Right renal cortex interstitium (tissue), 3 donors: ENCODE measurements at places on chromosomes 6 and 20. TPM values are rescaled to one million over a fixed set of nuclear protein-coding genes. Genes with fewer than 3 reads are reported as not detected.

DNA sequence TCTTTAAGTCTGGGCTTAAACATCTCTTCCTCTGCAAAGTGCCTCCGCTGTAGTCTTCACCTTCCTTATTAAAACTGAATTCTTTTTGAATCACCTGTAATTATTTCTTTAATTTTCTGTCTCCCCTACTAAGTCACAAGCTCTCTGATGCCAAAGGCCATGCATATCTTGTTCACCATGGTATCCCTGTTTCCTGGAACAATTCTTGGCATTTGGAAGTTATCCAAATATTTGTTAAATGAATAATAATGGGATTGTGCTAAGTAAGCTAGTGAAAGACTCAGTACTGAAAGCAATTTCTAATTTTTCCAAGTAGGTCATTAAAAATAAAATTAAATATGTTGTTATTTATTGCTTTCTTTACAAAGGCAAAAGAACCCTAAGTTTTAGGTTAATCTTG is 12.2 kb downstream of the SNAP91 start:
- DNase-seq = no peak

Gene SLC13A3
- polyA plus RNA-seq = 9.0 TPM

Gene DLK2
- 0.53 TPM for polyA plus RNA-seq

Gene MDFI
- polyA plus RNA-seq = 37.5 TPM

DNA sequence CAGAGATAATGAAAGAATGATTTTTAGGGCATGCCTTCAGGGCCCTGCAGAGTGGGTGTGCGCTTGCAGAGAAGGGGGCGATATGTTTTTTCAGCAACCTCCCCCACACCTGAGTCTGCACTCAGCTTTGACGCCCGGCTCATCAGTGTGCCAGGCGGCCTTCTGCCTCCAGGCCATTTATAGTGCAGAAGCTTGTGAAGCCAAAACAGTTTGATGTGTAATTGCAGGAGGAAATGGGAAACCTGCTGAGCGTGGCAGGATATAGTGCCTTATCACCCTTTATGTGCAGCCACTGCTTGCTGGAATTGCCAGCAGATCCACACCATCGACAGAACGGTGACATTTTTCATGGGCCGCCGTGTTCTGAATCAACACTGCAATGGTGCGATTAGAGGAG is 178.2 kb downstream of the CDH4 start:
- DNase-seq = no peak

DNA sequence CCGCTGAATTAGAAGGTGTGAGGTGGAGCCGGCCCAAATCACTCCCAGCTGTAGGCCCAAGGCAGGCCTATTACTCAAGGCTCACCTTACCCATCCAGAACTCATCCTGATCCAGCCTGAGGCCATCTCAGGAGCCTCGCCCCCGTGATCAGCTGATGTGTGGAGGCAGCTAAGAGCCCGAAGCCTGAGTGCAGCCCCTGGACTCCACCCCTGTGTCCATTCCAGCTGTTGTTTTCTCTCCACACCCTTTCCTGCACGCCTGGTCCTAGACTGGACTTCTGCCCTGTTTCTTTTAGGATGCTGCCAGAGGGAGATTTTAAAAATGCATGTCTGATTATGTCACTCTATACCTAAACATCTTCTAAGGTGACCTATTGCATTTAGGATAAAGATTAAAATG is 124.7 kb upstream of the SUPT3H start:
- no peak for DNase-seq

- no peak for DNase-seq
Observed at GRCh38 chr6:17178754-17179529, 77.1 kb downstream of the STMND1 start.

DNA sequence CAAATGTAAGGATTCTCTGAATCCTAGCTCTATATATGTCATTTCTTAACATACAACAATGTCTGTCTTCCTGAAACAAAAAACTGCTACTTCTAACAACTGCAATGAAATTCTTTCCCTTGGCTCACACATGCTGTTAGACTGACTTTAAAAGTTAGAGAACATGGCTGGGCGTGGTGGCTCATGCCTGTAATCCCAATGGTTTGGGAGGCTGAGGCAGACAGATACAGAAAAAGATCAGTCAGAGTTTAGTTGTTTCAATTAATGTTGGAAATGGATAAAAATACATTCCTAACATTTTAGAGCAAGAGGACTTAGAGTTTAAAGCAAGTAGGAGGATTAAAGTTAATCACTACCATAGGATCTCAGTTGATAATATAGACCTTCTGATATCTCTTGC is 28.7 kb upstream of the KIAA1586 start:
- DNase-seq = no peak

- no peak for DNase-seq
Observed at GRCh38 chr20:33689973-33690372, 3.8 kb upstream of the E2F1 start.

- no peak for DNase-seq
Observed at GRCh38 chr6:108650781-108651180, 90.1 kb downstream of the FOXO3 start.

Gene FKBP1C
- polyA plus RNA-seq = 0.46 TPM

DNA sequence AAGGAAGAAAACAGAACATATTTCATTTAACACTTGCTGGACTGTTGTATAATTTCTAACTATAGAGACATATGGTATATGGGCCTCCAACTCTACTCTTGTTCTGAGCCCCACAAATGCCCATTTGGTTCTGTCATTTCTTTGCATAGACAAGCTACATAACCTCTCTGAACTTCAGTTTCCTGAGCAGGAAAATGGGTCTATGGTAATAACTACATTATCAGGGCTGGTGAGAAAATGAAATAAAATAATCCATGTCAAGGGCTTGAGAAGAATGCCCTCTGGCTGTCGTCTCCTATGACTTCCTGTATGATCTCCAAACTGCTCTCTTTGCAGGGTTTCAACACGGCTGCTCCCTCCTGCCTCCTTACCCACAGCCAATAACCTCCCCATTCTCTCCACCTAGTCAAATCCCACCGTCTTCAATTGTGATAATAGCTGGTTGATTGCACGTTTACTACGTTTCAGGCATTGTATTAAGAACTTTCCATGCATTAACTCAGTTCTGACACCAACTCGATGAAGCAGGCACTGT is 12.0 kb downstream of the ZCCHC3 start:
- DNase-seq = no peak

GRCh38 chr6:122063076-122063475 is 336.4 kb upstream of the HSF2 start:
- no peak for DNase-seq

- no peak for DNase-seq
Observed at GRCh38 chr6:1390133-1390945, 963 bp downstream of the FOXF2 start.

GRCh38 chr20:20759132-20759531 is 46.7 kb upstream of the RALGAPA2 start:
- no peak for DNase-seq

DNA sequence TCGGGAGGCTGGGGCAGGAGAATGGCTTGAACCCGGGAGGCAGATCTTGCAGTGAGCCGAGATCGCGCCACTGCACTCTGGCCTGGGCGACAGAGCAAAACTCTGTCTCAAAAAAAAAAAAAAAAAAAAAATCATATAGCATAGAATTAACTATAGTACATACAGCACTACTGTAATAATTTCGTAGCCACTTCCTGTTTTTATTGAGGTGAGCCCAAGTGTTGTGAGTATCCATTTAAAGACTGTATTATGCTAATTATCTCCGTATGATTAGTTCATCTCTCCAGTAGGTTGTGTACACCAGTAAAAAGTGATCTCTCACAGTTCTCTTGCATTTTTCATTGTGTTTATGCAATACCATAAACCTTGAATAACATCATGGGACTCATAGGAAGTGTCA is 70.6 kb downstream of the IYD start:
- DNase-seq = no peak

- no peak for DNase-seq
Observed at GRCh38 chr20:36728986-36729385, 16.9 kb downstream of the NDRG3 start.

- no peak for DNase-seq
Observed at GRCh38 chr6:7920425-7920824, 9.8 kb upstream of the TXNDC5 start.

Gene CDKN1A
- polyA plus RNA-seq = 13.1 TPM

GRCh38 chr20:56797023-56797422 is 167.9 kb downstream of the TFAP2C start:
- no peak for DNase-seq

- no peak for DNase-seq
Observed at GRCh38 chr6:56009636-56010035, 134.2 kb upstream of the BMP5 start.

GRCh38 chr6:136792095-136792409 is 225 bp downstream of the MAP3K5 start:
- DNase-seq = no peak

DNA sequence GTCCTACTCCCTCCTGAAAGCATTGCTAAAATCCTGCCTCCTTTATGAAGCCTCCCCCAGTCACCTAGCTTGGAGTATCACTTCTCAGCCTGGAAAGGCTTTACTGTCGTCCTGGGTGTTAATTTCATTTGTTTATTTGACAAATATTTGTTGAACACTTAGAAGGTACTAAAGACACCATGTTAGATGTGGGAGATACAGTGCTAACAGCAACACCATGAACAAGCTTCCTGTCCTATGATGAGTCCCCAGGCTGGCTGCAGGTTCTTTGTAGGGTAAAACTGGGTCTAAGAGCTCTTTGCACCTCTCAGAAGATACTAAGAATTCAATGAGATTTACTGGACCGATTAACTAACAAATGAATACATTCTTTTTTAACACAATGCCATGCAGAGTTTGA is 109.2 kb upstream of the TMEM170B start:
- DNase-seq = no peak

- DNase-seq = no peak
Observed at GRCh38 chr20:37315452-37316110, 26.1 kb downstream of the MANBAL start.

Gene RPRD1B
- polyA plus RNA-seq = 36.2 TPM

Gene KCNK15
- not detected for polyA plus RNA-seq

Gene SLC35B3
- polyA plus RNA-seq = 39.4 TPM

GRCh38 chr6:127880429-127880828 is 20.4 kb downstream of the THEMIS start:
- no peak for DNase-seq

Gene SLC35F1
- polyA plus RNA-seq = 3.6 TPM

DNA sequence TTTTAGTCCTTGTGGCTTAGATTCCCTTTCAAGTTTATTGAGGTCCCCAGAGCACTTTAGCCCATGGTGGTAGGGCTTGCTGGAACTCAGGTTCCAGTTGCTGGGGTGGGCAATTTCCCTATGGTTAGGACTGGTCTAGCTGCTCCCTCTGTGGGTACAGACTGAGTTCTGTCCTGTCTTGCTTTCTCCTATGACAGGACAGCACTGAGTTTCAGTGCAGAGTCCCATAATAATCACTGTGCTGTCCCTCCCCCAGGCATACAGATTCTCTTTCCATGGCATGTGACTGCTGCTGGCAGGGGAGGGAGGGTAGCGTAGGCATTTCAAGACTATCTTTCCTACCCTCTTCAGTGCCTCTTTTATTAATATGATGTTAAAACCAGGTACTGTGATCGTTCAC is 17.1 kb upstream of the ERVFRD-1 start:
- DNase-seq = no peak

GRCh38 chr6:7900621-7901020 is 10.0 kb downstream of the TXNDC5 start:
- no peak for DNase-seq

Gene NMBR
- 0.26 TPM for polyA plus RNA-seq

Gene BTN1A1
- 0.28 TPM for polyA plus RNA-seq

- no peak for DNase-seq
Observed at GRCh38 chr20:14493408-14493807, 156.0 kb upstream of the FLRT3 start.

DNA sequence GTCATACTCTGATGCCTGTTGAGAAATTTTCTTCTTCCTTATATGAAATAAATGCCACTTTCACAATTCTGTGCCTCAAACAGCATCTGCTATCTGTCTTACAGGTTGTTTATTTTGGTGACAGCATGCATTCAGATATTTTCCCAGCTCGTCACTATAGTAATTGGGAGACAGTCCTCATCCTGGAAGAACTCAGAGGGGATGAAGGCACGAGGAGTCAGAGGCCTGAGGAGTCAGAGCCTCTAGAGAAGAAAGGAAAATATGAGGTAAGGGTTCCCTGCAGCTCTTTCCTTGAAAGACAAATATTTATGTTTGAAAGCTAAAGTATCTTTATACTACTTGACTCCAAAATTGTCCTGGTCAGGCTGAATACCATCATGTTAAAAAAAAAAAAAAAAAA is 15.8 kb downstream of the TSPYL4 start:
- no peak for DNase-seq

- no peak for DNase-seq
Observed at GRCh38 chr20:64258071-64258823, 2.7 kb downstream of the PCMTD2 start.

Gene NOTCH4
- polyA plus RNA-seq = 16.5 TPM

DNA sequence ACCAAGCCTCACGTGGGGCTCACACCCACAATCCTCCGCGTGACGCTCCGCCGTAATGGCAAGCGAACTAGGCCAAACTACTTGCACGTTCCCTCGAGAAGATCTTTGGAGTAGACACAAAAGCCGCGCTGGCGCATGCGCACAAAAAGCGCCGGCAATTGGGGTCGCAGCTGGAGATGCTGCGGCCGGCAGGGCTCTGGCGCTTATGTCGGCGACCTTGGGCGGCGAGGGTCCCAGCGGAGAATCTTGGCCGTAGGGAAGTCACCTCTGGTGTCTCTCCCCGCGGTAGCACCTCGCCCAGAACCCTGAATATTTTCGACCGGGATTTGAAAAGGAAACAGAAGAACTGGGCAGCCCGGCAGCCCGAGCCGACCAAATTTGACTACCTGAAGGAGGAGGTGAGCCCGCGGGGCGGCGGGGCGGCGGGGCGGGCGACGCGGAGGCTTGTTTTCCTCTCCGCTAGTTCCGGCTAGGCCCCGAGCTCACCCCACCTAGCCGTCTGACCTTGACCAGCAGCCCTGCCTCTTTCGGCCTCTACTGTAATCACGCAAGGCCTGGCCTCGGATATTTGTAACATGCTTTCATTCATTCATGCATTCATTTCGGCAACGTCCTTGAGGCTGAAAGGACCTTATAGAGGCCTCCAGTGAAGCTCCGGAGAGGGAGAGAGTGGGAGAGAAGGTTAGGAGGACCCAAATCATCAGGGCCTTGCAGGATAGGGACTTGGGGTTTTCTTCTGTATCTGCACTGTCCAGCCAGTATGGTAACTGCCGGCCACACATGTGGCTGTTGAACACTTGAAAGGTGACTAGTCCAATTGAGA is at the start of the genes ESF1 and NDUFAF5:
Gene ESF1 (minus strand): TSS at position 27 of the 823 bp plus-strand sequence. CDS start 1,779 bp downstream, outside the sequence.
Gene NDUFAF5 (plus strand): TSS at position 136 of the 823 bp plus-strand sequence. CDS start 41 bp downstream, at position 177.
- DNase-seq = peak; percentile 90

Gene ESR1
- 0.79 TPM for polyA plus RNA-seq

Gene DSN1
- polyA plus RNA-seq = 18.5 TPM

GRCh38 chr6:98944168-98944567 is 3.6 kb downstream of the FBXL4 start:
- no peak for DNase-seq

- DNase-seq = no peak
Observed at GRCh38 chr20:36479938-36480337, 61.4 kb upstream of the MYL9 start.

DNA sequence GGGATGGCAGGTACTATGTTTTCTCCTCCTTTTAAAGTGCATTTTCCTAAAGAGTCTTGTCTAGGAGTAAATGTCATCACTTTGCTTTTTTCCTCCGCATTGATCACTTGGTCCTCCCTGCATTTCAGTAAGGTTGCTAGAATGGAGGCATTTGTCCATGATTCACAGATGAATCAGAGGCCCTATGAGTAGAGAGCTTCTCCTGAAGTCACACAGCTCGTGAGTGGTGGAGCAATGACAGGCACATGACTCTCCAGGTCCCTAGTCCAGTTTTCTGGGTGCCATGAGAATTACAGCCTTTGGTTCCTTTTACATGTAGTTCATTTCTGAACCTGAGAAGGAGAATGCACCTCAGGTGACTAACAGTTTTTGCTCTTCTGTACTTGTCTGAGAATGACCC is 50.5 kb downstream of the HLA-A start:
- DNase-seq = no peak
